ENCODE measurements at places on chromosomes 12 and 14. TPM values are rescaled to one million over a fixed set of nuclear protein-coding genes. Genes with fewer than 3 reads are reported as not detected.

- H3K27me3 ChIP-seq, result no peaks in the 10 kb centered on the region
- DNase-seq, result no peak
- no peaks in the 10 kb centered on the region for H3K36me3 ChIP-seq
Observed at GRCh38 chr12:67426067-67426466, 156.9 kb downstream of the CAND1 start.

- no peaks in the 10 kb centered on the region for H3K36me3 ChIP-seq
- no peak overlapping the region for H3K27ac ChIP-seq
- H3K27me3 ChIP-seq, result no peaks in the 10 kb centered on the region
Observed at GRCh38 chr12:93911396-93911795, 234.2 kb downstream of the CRADD start.

SLC6A12 gene
- 0.30 TPM for total RNA-seq

- no peak overlapping the region for H3K27ac ChIP-seq
- H3K4me1 ChIP-seq, result no peaks in the 10 kb centered on the region
- no peak for DNase-seq
- H3K4me3 ChIP-seq, result no peak overlapping the region
- H3K36me3 ChIP-seq, result no peaks in the 10 kb centered on the region
Observed at GRCh38 chr12:117042862-117043261, 56.4 kb downstream of the TESC start.

DNA sequence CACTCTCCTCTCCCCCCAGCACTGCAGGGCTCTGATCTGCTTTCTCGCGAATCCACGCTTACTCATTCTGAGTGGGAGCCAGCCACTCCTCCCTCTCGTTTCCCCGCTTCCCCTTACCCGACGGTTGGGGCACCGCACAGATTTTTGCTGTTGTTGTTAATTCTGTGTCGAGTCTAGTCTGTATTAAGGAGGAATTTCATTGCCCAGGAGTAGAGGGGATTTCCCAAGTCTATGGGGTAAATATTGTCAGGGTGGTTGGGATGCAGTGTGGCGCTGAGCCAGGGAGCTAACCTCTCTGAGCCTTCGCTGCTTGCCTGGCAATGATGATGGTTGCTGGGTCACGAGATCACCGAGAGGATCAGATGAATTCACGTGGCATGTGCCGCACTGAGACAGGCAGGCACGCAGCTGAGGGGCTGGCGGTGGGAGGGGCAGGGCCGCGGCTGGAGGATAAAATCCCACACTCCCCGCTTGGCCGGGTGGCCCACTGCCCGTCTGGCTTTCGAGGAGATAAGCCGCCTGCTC lies 18.5 kb downstream of the NCOR2 start:
- DNase-seq, result no peak
- H3K4me3 ChIP-seq, result no peak overlapping the region
- peaks cover 49% of the 10 kb centered on the region for H3K4me1 ChIP-seq
- H3K36me3 ChIP-seq, result no peaks in the 10 kb centered on the region

DNA sequence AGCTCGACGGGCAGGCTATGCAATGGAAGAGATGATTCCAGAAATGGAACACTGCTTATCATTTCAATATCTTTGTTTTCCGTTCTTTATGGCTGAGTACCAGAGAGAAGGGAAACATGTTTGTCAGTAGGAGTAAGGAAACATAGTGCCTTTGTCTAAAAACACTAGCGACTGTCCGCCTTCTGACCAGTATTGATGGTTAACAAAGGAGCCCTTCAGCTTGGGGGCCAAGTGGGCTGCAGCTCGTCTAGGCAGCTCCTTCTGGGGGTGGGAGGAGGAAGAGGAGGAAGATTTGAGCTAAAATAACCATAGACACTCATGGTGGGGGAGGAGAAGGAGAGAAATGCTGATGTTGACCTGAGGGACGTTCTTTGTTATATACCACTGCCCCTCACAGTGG lies 15.0 kb downstream of the COQ5 start:
- H3K27me3 ChIP-seq, result no peaks in the 10 kb centered on the region
- H3K4me1 ChIP-seq, result no peaks in the 10 kb centered on the region
- peaks cover 46% of the 10 kb centered on the region for H3K36me3 ChIP-seq
- DNase-seq, result no peak

- H3K27me3 ChIP-seq, result no peaks in the 10 kb centered on the region
- H3K27ac ChIP-seq, result no peak overlapping the region
- no peak for DNase-seq
- no peaks in the 10 kb centered on the region for H3K4me1 ChIP-seq
- no peaks in the 10 kb centered on the region for H3K36me3 ChIP-seq
Observed at GRCh38 chr14:88934351-88934806, 109.9 kb downstream of the TTC8 start.

PLA2G1B gene
- total RNA-seq, result not detected

DNA sequence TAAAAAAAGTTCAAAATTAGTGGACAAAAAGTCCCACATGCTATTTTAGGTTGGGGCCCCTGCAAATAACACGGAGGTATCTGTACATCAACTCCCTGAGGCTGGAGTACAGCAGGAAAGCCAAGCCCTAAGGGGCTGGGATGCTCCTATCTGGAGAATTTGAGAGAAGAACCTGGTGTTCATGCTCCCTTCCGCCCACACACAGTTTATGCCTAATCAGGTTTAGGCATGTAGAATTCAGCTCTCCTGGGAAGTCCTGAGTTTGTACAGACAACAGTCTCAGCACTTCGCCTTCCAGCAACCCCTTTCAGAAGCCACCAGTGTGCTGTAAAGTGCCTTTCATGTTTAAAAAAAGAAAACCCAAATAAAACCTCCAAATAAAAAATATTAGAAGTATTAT lies 237.3 kb upstream of the GRIP1 start:
- no peaks in the 10 kb centered on the region for H3K27me3 ChIP-seq
- peaks cover 5% of the 10 kb centered on the region for H3K4me1 ChIP-seq
- DNase-seq, result no peak
- no peaks in the 10 kb centered on the region for H3K36me3 ChIP-seq
- no peak overlapping the region for H3K27ac ChIP-seq

GRCh38 chr12:96445691-96446583 lies 43.4 kb upstream of the CFAP54 start:
- H3K36me3 ChIP-seq, result no peaks in the 10 kb centered on the region
- H3K27ac ChIP-seq, result peak overlapping the region; percentile 80
- H3K4me1 ChIP-seq, result peaks cover 23% of the 10 kb centered on the region
- H3K4me3 ChIP-seq, result peak overlapping the region; percentile 10
- DNase-seq, result peak; percentile 81

- H3K4me1 ChIP-seq, result no peaks in the 10 kb centered on the region
- H3K27ac ChIP-seq, result no peak overlapping the region
- no peak overlapping the region for H3K4me3 ChIP-seq
- H3K27me3 ChIP-seq, result no peaks in the 10 kb centered on the region
- no peaks in the 10 kb centered on the region for H3K36me3 ChIP-seq
Observed at GRCh38 chr12:109695961-109696461, 17.6 kb upstream of the FAM222A start.

TOMM20L gene
- total RNA-seq, result not detected

DNA sequence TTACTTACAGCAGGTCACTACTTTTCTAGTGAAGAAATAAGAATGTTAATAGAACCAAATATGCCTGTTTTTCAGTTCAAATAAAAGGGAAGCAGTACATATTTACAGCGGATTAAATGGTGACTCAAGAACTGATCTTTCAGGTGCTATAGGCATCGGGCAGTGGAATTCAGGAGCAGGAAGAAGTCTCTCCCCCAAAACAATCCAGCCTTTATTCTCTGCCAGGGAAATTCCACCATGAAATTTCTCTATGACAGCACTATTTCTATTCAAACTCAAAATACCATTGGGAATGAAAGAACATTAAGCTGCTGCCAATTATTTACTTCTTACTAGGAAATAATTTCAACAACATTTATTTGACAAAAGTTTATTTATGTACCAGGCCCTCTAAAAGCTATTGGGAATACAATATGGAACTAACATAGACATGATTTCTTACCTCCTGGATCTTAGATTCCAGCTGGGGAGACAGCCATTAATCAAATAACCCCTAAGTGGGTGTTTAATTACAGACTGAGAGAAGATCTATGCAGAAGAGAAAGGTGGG lies 60.3 kb upstream of the KRR1 start:
- no peak for DNase-seq
- no peak overlapping the region for H3K4me3 ChIP-seq
- H3K27ac ChIP-seq, result no peak overlapping the region

DNA sequence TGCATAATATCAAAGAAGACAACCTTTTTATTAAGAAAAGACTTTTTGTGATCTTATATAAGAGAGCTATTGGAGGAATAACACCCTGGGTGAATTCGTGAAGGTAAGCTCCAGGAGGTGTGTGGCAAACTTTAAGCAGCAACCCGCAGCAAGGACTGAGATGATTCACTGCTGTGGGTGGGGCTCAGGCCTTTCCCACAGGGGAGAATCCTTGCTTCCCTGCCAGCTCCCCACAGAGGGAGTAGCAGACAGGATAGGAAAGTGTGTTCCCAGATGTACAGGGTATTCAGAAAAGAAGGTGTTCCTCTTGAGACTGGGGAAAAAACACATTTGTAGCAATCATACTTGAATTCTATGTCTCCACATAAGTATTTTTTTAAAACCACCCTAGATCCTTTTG lies 9.2 kb downstream of the NDUFA12 start:
- no peaks in the 10 kb centered on the region for H3K27me3 ChIP-seq
- peaks cover 32% of the 10 kb centered on the region for H3K36me3 ChIP-seq
- no peak for DNase-seq
- H3K4me3 ChIP-seq, result no peak overlapping the region
- peaks cover 30% of the 10 kb centered on the region for H3K4me1 ChIP-seq

LPAR5 gene
- total RNA-seq, result 7.1 TPM

GRCh38 chr12:78177298-78177697 lies 346.6 kb downstream of the NAV3 start:
- H3K36me3 ChIP-seq, result no peaks in the 10 kb centered on the region
- H3K4me3 ChIP-seq, result no peak overlapping the region
- H3K27me3 ChIP-seq, result no peaks in the 10 kb centered on the region
- H3K4me1 ChIP-seq, result no peaks in the 10 kb centered on the region
- H3K27ac ChIP-seq, result no peak overlapping the region

SLC7A8 gene
- total RNA-seq, result 2.1 TPM

GRCh38 chr12:75818863-75819262 lies 212.7 kb downstream of the PHLDA1 start:
- no peaks in the 10 kb centered on the region for H3K36me3 ChIP-seq
- DNase-seq, result no peak
- no peak overlapping the region for H3K4me3 ChIP-seq

HCAR3 gene
- 0.22 TPM for total RNA-seq

GYS2 gene
- total RNA-seq, result 0.27 TPM

GRCh38 chr14:41490323-41490722 lies 116.4 kb upstream of the LRFN5 start:
- H3K27me3 ChIP-seq, result no peaks in the 10 kb centered on the region
- H3K4me3 ChIP-seq, result no peak overlapping the region
- H3K27ac ChIP-seq, result no peak overlapping the region
- DNase-seq, result no peak

DNA sequence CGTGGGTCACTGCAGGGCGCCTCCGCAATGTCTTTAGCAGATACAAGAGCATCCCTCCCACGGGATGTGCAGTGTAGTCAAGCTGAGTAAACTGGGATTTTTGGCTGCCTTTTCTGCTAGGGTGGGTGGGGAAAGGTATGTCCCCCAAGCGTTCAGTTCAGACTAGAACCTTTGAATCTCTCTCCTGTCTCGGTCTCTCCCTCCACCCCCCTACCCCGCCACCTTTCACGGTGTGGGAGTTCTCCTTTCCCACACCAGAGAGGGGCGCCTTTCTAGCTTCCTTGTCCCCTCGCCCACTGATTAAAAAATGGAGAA lies 525 bp upstream of the FAR2 start:
- DNase-seq, result no peak
- H3K4me3 ChIP-seq, result peak overlapping the region; percentile 88
- H3K36me3 ChIP-seq, result no peaks in the 10 kb centered on the region
- H3K4me1 ChIP-seq, result peaks cover 6% of the 10 kb centered on the region

GRCh38 chr14:36756226-36756625 lies 94.6 kb downstream of the PAX9 start:
- H3K27me3 ChIP-seq, result no peaks in the 10 kb centered on the region
- H3K4me3 ChIP-seq, result no peak overlapping the region
- no peaks in the 10 kb centered on the region for H3K4me1 ChIP-seq
- H3K27ac ChIP-seq, result no peak overlapping the region

DNA sequence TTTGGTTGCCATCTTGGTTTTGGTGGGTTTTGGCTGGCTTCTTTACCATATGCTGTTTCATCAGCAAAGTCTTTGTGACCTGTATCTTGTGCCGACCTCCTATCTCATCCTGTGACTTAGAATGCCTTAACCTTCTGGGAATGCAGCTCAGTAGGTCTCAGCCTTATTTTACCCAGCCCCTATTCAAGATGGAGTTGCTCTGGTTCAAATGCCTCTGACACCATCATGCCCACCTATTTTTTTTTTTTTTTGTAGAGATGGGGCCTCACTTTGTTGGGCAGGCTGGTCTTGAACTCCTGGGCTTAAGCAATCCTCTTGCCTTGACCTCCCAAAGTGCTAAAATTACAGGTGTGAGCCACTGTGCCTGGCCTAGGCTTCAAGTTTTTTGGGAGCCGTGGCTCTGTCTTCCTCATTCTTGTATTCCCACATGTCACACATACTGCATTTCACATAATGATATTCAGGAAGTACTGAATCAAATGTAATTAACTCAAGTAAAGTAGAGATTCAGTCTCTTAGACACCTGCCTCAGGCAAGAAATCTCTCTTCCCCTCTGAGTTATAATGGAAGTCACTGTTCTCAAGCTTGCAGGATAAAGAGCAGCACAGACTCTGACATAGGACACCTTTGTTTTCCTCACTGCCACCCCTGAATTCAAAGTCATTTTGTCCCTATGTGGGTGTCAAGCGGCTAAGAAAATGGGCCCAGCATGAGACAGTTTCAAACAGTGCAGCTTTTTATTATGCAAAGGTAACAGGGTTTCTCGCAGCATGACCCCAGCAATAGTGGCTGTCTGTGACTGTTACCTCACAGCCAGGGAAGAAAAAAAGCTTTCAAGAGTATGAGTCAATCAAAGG lies 159.0 kb downstream of the PTPN11 start:
- DNase-seq, result no peak
- H3K27ac ChIP-seq, result no peak overlapping the region
- no peaks in the 10 kb centered on the region for H3K36me3 ChIP-seq
- no peaks in the 10 kb centered on the region for H3K27me3 ChIP-seq
- no peak overlapping the region for H3K4me3 ChIP-seq

FSCB gene
- not detected for total RNA-seq

- no peaks in the 10 kb centered on the region for H3K4me1 ChIP-seq
- H3K27ac ChIP-seq, result no peak overlapping the region
- H3K36me3 ChIP-seq, result no peaks in the 10 kb centered on the region
- no peak overlapping the region for H3K4me3 ChIP-seq
- DNase-seq, result no peak
- H3K27me3 ChIP-seq, result no peaks in the 10 kb centered on the region
Observed at GRCh38 chr14:103204852-103205540, 81.7 kb downstream of the TNFAIP2 start.

OR6C2 gene
- not detected for total RNA-seq

GRCh38 chr12:78799649-78800048 lies 64.9 kb upstream of the SYT1 start:
- no peaks in the 10 kb centered on the region for H3K27me3 ChIP-seq
- no peak for DNase-seq

PTPRR gene
- not detected for total RNA-seq

DNA sequence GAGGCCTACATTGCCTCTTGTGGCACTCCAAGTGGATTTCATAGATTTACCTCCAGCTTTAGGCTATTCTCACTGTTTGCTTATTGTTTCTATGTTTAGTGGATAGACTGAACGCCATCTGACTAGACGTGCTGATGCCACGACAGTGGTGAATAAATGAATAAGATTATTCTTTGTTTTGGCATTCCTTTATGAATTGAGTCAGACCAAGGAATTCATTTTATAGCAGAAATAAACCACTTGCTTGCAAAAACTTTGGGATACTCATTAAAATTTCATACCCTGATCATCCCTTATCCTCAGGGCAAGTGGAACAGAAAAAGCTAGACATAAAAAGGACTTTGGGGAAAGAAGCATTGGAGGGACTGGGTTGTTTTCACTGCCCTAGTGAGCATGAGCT lies 71.7 kb upstream of the FERMT2 start:
- H3K4me3 ChIP-seq, result no peak overlapping the region
- no peak overlapping the region for H3K27ac ChIP-seq
- H3K4me1 ChIP-seq, result peaks cover 6% of the 10 kb centered on the region
- DNase-seq, result no peak
- H3K36me3 ChIP-seq, result no peaks in the 10 kb centered on the region
- no peaks in the 10 kb centered on the region for H3K27me3 ChIP-seq

FGF6 gene
- not detected for total RNA-seq
